ENCODE measurements at places on chromosomes 3 and 15.

GRCh38 chr15:82044373-82045178, 1.2 kb downstream of the MEX3B start:
- DNase-seq: no peak

- no peak for DNase-seq
Observed at GRCh38 chr3:131020122-131020693, 6.4 kb downstream of the ASTE1 start.

DNA sequence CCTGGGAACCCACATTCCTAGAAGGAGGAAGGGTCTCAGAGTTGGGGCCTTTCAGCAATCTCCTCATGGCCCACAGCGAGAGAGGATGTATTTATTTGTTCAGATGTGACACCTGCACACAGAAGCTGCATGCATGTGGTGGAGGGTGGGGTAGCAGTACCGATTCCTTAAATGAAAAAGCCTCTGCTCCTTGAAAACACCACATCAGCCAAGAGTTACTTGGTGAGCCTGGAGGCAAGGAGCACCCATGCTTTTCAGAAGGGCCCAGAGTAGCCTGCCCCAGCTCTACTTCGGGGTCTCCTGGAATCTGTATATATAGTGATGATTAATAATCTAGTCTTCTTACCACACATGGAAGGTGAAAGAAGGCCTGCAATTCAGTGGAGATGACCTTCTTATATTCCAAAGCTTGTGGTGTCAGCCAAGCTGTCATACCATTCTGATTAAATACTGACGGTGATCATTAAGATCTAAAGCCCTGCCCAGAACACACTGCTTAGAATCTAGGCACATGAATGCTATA, 33.5 kb downstream of the SEMA6D start:
- DNase-seq: no peak

DNA sequence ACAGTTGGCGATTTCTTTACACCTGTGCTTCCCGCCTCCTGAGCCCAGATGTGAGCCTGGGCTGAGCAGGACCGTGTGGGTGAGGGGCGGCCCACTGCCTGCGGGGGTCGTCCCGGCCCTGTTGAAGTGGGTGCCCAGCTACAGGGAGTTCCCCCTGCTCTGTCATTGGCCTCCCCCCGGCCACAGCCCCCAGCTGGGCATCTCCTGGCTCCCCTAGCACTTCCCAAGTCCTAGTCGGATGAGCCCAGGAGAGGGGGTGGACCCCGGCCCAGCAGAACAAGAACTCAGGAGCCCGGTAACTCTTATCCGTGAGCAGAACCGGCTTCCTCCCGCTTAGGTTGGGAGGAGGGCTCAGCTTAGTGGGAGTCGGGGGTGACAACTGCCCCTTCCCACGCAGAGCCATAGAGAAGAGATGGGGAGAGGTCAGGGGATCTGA, 757 bp downstream of the PAQR5 start:
- no peak for DNase-seq

DNA sequence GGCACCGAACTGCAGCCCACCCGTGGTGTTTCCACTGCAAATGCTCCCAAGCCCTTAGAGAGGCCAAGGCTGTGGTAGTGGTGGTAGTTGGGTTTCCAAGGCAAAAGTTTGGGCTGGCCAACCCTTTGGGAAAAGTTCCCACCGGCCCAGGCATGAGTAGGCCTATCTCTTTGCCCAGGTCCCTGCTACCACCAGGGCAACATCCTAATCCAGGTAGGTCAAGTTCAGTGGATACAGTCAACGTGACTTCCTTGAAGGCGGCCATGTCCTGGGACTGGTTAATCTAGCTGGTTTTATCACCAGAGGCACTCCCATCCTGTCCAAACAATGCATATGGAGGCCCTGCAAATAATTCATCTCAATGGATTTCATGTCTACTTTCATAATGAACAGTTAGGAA, 1.6 kb upstream of the ONECUT1 start:
- no peak for DNase-seq

DNA sequence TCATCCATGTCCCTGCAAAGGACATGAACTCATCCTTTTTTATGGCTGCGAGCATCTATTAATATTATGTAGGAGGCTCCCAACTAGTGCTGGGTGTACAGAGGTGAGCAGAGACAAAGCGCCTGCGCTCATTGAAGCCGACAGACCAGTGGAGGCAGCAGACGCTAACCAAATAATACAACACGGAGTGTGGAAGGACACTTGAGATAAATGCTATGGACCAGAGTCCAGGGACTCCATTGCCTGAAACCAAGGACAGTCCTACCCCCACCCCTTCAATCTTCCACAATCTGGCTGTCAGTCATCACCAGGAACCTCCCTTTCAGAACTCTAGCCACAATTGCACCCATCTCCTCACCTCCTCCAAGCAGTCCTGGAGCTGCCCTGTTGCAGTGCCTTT, 41.5 kb downstream of the KLHL6 start:
- DNase-seq: no peak

GRCh38 chr15:78624651-78625590, 4.1 kb upstream of the CHRNA3 start:
- no peak for DNase-seq

- no peak for DNase-seq
Observed at GRCh38 chr3:117927825-117928224, 1106.8 kb downstream of the IGSF11 start.

- DNase-seq: no peak
Observed at GRCh38 chr3:137360531-137361201, 402.9 kb downstream of the IL20RB start.

DNA sequence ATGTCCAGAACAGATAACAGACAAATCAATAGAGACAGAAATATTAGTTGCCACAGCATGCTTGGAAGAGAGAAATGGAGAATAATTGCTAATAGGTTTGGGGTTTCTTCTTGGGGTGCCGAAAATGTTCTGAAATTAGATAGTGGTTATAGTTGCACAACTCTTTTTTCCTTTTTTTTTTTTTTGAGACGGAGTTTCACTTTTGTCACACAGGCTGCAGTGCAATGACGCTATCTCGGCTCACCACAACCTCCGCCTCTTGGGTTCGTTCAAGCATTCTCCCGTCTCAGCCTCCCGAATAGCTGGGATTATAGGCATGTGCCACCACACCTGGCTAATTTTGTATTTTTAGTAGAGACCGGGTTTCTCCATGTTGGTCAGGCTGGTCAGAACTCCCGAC, 163.3 kb downstream of the PLCH1 start:
- no peak for DNase-seq

DNA sequence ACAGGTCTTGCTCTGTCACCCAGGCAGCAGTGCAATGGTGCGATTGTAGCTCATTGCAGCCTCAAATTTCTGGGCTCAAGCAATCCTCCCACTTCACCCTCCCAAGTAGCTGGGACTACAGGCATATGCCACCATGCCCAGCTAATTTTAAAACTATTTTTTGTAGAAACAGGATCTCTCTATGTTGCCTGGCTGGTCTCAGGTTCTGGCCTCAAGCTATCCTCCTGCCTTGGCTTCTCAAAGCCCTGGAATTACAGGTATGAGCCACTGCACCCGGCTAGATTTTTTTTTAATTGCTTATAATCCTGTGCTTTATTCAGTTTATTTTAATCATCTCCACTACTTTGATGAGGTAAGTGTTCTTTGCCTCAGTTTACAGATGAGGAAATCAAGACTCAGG, 156.5 kb downstream of the CHDH start:
- DNase-seq: no peak

DNA sequence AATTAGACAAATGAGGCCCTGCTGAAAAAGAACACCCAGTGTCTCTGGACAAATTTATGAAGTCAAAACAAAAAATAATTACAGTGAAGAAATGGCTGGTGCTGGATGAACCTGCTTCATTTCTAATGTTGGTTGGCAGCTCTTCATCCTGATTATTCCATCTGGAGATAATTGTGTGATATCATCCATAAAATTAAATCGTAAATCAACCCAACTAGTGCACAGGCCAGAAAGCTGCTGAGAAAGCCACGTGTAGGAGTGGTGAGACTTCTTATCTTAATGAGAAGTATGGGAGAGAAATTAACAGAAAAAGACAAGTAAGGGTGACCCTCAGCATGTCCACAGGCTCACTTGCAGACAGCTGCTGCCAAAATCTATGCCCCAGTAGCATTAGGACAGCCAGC, 465.2 kb upstream of the TGFBR2 start:
- DNase-seq: no peak

- DNase-seq: no peak
Observed at GRCh38 chr15:91472316-91472756, 372.3 kb downstream of the SV2B start.

DNA sequence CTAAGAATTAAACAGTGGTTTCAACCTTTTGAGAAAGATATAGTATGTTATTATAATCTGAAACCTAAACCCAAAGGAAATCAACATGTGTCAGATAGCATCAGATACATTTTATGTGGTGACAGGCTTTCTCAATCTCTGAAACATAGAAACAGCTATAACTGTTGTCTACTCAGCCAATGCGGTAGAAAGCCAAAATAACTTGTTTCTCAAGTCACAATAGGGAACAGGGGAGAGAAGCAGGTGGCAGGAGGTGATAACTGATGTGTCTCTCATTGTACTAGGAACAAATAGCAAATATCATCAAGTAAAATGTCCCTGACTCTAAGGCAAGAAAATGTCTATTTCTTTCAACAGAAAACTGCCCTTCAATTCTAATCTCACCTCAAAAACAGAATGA, 38.6 kb downstream of the DENND6A start:
- no peak for DNase-seq

- no peak for DNase-seq
Observed at GRCh38 chr3:143120716-143121240, 1.2 kb downstream of the CHST2 start.

DNA sequence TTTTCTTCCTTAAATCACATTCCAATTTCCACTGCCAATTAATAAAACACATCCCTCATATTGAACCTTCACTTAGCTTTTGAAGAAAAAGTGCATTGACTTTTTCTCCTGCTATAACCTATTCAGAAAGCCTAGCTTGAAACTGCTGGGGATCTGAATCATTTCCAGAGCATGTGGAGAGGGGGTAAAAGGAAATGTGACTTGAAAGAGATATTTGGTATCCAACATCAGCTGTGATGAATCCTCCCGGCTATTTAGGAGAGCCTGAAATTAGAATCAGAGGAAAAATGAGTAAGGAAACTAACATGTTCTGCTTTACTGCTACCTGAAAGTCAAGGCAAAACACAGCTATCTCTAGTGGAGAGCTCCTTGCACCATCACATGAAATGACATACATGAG, 2.6 kb upstream of the GNB5 start:
- DNase-seq: no peak

DNA sequence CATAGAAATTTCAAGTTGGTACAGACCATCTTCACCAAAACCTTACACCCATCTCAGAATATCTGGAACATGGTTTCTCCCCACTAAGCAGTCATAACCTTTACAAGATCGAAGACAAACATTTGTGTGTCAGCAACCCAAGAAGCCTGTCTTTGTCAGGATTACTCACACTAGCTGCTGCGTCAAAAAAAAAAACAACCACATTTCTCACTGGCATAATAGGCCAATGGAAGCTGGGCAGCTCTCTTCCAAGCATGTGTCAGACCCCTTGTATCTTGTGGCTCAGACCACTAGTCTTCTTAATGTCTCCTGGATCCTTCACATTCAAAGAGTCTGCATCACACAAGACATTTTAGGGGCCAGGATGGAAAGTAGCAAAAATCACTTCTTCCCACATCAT, 266.9 kb upstream of the IGF1R start:
- no peak for DNase-seq

DNA sequence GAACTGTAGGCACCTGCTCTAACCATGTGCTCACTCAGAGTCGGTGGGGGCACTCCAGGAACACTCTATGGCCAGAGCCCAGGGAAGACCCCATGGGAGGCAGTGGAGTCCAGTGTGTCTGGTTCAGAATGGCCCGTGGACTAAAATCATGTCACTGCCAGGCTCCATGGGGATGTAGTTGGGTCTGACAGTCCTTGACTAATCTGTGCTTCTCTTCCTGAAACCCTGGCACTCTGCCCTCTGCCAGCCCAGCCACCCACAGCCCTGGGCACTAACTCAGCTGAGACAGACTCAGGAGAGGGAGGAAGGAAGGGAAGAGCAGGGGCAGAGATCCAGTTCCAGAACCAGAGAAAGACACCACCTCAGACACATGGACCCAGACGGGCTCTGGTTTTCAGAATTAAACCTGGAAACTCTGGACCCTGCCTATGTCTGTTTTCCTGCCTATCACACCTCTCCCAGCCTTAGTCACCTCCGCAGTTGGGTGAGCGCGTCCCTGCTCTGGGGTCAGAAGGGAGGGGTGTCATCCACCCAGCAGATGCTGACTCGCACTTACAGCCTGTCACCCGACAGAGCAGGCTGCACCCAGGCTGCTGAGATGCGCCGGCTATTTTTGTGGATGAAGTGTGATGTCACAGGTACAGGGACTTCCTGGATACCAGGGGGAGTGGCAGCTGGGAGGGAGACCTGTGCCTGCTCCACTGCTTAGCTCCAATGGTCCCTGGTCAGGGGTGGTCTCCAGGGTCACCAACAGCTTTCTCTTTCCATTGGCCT, 56.8 kb upstream of the INSYN1 start:
- no peak for DNase-seq

- no peak for DNase-seq
Observed at GRCh38 chr3:143699424-143699823, 148.8 kb downstream of the SLC9A9 start.

All from thoracic aorta (tissue), 2 donors.